CD14-positive monocyte (primary cell): ENCODE measurements at places on chromosomes 4 and X. TPM values are rescaled to one million over a fixed set of nuclear protein-coding genes. Genes with fewer than 3 reads are reported as not detected.

MAGEB1 gene
- not detected in 2 replicates for polyA plus RNA-seq

OPHN1 gene
- 0.20 TPM for polyA plus RNA-seq

MID2 gene
- polyA plus RNA-seq = 0.20 TPM

CABS1 gene
- polyA plus RNA-seq = not detected in 2 replicates

DNA sequence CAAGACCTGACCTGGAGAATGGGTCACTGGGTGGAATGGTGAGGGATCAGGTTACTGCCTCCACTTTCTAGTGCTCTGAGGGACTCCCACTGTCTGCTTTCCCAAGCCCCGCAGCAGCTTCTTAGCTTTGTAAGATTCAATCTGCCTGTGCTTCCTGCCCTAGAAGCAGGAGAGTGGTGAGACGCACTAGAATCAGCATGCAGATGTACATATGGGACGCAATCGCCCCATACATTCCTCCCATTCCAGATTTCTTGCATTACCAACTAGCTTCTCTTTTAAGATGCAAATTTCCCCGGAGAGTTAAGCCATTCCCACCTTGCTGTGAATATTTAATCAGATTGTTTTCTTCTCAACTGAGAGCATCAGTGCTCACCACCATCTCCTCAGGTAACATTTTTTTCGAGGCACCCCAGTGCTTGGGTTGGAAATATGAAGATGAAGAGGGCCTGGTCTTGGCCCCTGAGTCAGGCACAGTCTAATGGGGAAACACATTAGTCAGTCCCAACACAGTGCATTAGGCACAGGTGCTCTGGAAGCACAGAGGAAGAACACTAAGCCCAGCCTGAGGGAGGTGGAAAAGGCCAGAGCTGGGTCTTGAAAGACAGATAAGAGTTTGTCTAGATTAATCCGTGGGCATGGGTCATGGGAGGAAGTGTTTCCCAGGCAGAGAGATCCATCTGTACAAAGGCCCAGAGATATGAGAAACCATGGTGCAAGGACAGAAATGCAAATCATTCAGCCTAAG lies 66.7 kb upstream of the PRPS1 start:
- DNase-seq = no peak

GRCh38 chr4:86011117-86011516 lies 348.7 kb downstream of the MAPK10 start:
- DNase-seq = no peak

DNA sequence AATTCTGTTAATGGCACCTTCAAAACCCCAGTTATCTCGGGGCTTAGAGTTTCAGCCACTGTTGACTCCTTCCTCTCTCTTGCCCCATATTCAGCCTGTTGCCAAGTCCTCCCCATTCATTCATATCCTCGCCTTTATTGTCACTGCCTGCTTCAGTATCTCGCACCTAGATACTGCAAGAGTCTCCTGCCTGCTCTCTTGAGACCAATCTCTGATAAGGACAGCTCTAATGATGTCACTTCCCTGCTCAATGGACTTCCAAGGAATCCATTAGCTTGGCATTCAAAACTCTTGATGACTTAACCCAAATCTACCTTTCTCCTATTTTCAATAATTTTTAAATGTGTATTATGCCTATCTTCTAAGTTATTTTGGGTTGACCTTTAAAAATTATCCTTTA lies 1.1 kb upstream of the UBE2A start:
- no peak for DNase-seq

DNA sequence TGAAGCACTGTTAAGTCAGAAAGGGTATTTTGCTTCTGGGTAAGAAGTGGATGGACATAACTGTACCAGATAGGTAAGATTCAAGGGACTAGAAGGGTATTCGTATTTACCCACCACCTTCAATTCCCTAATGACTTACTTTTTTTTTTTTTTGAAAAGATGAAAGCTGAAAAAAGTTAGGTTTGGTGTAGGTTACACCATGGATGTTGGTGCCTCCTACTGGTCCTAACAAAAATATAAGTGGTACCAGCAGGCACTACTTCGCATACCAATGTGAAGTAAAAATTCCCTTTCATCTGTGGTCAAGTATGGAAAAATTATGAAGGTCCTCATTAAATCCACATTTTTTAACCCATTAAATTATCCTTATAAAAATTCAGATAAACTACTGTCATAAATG lies 7.2 kb downstream of the ANKRD17 start:
- DNase-seq = no peak

- DNase-seq = no peak
These were observed 13.2 kb downstream of the GALNT7 start for GRCh38 chr4:173181848-173182247.

DNA sequence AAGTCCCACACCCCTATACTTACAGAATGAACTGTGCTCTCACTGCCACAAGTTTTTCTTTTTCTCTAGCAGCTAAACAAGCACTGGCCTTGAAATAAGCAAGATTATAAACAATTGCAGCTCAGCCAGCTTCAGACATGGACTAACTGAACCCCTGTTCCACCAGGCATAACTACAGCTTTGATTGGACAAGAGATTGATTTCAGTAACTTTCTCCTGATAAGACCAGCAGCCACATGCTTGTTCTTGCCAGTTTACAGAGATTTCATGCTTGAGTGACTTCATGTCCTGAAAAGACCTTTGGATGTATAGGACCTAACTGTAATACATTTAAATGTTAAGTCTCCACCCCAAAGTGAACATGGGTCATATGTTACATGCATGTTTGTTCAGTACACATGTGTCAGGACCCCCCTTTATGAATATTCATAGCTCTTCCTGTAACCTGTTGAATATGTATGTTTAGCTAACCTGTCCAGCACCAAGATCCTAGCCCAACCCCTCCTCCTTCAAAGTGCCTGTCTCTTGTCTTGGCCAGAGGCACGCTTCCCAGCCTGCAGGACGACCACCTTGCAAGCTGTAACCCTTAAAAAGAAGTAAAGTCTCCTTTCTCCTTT lies 27.9 kb downstream of the ZNF275 start:
- no peak for DNase-seq

DNA sequence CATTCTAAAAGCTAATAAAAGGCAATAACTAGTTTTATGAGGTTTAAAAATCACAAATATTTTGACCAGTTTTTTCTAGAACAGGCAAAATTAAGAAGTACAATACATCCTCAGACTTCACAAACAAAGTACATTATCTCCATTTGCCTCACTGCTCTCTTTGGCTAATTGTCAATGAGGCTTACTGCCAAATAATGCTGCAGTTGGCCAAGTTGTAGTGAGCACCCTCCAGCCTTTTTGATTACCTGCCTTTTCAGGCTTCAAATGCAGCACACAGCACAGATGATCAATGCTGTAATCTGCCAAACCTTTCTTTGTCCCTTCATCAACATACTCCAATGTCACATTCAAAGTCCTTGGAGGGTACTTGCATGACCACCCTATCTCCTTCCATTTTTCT lies 605.2 kb downstream of the KLHL13 start:
- no peak for DNase-seq

- DNase-seq = no peak
These were observed 36.9 kb downstream of the ENPEP start for GRCh38 chr4:110512901-110513300.

DNA sequence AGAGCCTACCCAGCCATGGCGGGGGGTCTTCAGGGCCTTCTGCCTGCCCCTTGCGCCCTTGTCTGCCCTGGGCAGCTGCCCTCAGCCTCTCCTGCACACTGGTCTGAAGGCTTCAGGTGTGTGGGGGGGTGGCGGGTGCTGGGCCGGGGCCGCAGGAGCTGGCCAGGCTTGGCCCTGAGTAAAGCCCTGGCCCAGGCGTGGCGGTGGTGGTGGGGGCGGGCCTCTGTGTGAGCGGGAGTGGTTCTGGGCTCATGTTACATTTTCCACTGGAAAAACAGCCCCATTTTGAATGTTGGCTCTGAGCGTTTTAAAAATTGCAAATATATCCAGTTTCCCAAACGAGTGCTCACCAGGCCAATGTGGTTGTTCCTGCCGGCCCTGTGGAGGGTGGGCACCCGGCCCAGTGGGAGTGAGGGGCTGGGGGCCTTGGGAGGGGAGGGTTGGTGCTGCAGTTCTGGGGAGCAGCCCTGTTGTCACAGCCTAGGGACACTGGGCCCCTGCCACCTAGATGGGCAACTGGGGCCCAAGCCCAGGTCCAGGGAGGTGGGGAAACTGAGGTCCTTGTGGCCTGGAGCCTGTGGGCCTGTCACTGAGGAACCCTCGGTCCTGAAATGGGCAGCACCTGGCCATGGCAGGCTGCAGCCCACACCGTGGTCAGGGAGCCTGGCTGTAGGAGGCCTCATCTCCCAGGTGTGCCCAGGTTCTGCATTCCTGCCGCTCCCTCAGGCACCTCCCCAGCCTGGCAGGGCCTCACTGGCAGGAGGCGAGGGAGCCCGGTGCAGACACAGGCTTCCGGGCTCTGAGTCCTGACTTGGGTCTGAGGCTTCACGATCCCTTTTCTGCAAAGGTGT lies 28.3 kb downstream of the FGFRL1 start:
- no peak for DNase-seq

DNA sequence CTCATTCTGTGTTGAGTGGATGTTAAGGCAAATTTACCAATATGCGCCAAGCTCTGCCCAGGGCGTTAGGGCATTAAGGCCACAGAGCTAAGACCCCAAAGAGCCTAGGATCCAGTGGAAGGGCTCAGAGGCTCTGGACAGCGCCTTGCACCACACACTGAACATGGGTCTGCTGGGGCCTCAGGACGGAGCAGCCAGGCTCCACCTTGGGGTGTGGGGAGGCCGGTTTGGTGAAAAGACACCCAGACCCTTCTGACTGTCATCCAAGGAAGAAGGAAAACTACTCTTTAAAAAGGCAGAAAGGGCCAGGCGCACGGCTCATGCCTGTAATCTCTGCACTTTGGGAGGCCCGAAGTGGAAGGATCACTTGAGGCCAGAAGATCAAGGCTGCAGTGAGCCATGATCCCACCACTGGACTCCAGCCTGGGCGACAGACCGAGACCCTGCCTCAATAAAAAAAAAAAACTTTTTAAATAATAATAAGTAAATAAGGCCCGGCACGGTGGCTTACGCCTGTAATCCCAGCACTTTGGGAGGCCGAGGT lies 1.3 kb upstream of the MRFAP1 start:
- DNase-seq = no peak

DNA sequence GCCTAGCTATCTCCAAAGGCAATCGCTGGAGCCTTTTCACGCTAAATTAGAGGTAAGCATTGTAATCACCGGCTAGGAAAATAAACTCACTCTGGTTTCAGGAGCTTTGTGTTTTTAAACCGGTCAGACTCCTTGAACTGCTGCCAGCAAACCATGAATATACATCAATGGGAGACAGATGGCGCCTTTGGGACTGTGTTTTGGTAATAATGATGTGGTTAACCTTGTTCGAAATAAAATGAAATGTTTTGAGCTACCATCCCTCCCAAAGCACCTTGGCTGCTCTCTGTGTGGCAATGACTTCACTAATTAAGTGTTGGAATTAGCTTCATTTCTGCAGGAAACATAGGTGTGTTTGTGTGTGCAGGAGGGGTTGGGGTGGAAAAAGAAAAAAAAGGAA lies 65.3 kb downstream of the CLNK start:
- no peak for DNase-seq

DNA sequence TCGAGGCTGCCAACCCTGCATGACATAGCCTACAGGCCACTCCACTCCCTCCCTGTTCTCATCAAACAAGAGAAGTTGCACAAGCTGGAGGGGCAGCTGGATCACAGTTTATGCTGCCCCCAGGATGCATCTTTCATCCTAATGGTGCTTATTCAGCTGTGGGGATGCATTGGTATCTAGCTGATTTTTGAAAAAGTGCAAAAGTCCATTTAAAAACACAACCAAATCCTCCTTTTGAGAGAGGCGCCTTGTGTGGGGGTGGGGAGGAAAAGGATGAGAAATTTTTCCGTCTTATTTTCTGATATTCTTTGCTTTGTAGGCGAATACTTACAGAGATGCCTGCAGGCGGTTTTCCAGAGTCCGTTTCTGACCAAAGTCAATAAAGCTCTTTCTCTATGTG lies 276.4 kb upstream of the BOD1L1 start:
- DNase-seq = no peak

DNA sequence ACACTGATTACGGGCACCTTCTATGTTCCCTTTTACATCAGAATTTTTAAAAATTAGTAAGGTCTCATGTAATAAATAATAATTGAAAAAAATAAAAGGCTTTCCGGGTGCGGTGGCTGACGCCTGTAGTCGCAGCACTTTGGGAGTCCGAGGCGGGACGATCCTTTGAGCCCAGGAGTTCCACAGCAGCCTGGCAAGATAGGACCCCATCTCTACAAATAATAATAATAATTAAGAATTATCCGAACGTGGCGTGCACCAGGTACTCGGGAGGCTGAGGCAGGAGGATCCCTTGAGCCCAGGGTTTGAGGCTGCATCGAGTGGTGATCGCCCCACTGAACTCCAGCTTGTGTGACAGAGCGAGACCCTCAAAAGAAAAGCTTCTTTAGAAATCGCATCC lies 771 bp upstream of the LAMTOR3 start:
- no peak for DNase-seq

DNA sequence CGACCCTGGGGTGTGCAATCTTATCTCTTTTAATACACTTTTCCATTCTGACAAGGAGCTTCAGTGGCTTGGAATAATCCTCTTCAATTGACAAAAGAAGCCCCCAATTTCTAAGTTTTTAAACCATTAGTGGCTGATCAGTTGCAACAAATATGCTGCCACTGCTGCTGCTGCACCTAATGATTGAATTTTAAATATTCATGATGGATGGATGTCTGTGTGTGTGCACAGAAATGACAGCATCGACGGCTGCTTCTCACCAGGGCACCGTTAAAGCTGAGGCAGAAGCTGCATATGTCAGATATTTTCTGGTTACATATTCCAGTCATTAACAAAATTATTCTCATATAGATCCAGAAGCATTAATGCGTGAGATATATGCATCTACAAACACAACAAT lies 182.4 kb downstream of the MGST2 start:
- no peak for DNase-seq

DNA sequence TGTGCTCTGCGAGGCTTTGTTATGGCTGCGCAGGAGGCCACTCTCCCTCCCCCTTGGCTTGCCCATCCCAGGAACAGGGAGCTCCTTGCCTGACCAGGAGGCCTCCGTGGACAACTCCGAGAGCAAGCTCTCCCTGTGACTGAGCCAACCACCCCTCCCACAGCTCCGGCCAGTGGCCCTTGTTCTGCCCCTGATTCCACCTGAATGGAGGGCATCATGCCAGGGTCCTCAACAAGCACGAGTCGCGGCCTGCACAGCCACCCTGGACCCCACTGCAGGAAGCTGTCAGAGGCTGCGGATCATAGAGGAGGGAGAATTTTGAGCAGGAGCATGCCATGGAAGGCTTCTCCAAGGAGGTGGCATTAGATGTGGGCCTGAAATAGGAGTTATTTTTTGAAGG lies 44.8 kb upstream of the GRPEL1 start:
- DNase-seq = no peak

- no peak for DNase-seq
These were observed 43.3 kb upstream of the STX18 start for GRCh38 chr4:4585012-4585670.
